ENCODE measurements at places on chromosomes 7 and 10.

DNA sequence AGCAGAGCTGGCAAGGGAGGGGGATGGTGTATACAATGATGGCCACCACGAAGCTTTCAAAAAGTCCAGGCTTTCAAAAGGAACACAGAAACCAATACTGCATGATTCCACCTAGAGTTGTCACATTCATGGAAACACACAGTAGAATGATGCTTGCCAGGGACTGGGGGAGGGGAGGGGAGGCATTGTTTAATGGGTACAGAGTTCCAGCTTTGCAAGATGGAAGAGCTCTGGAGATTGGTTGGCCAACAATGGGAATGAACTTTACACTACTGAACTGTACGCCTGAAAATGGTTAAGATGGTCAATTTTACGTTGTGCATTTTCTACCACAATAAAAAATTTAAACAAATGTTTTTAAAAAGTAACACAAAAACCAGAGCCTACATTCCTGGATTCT, 104.5 kb upstream of the KDM7A start:
- DNase-seq = no peak

DNA sequence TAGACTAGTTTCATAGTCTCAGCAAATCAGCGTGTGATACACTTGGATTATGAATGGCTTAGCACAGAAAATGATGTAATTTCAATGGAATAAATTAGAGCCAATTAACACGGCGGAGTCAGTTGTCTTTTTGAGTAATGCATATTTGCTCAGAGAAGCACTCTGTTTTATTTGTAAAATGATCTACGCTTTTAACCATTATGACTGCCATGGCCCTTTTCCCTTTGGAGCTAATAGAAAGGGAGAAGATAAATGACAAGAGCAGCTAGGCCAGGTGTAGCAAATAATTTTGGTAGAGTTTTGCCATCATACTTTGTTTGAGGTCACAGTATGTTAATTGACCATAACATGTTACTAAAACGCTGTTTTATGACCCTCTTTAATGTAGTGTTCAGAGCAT, 86.8 kb downstream of the GPR158 start:
- no peak for DNase-seq

DNA sequence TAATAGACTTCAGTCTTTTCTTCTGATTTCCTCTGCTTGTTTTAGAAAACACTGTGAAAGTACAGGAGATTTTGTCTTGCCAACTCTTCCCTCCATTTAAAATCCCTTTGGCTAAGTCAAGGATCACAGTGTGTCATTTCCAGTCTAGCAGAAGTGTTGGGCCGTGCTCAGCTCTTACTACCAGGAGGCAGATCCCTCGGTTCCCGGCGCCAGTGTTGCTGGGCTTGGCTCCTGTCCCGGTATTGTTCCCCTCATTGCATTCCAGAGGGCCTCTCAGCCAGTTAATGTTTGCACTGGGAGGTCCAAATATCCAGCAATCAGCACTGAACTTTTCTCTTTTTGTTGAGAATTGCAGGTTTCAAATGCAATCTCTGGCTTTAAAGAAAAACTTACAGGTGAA, 612.1 kb upstream of the MGMT start:
- no peak for DNase-seq

DNA sequence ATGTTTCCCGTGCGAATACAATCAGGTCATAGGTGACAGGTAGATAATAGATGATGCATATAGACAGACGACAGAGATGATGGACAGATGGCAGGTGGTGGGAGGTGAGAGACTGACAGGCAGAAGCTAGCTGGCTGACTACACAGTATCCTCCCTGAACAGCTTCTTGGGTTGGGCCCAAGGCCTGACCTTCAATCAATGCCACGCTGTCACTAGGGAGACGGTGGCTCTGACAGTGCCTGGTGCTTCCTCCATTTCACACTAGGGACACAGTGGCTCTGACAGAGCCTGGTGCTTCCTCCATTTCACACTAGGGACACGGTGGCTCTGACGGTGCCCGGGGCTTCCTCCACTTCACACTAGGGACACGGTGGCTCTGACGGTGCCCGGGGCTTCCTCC, 200.1 kb downstream of the DIP2C start:
- no peak for DNase-seq

GRCh38 chr7:102432442-102433218, 745 bp upstream of the ORAI2 start:
- DNase-seq = no peak

Measured in activated CD4-positive, alpha-beta T cell treated with anti-CD3 and anti-CD28 coated beads for 48 hours (primary cell).